ENCODE measurements at places on chromosomes 2 and 18. TPM values are rescaled to one million over a fixed set of nuclear protein-coding genes. Genes with fewer than 3 reads are reported as not detected.

- DNase-seq, result no peak
These were observed 141.6 kb downstream of the ZNF236 start for GRCh38 chr18:76963936-76964335.

- no peak for DNase-seq
These were observed 265.7 kb downstream of the NEDD4L start for GRCh38 chr18:58309610-58310239.

Gene SIX2
- total RNA-seq, result 0.16 TPM

- no peak for DNase-seq
These were observed 264.4 kb downstream of the TWIST2 start for GRCh38 chr2:239112127-239112774.

DNA sequence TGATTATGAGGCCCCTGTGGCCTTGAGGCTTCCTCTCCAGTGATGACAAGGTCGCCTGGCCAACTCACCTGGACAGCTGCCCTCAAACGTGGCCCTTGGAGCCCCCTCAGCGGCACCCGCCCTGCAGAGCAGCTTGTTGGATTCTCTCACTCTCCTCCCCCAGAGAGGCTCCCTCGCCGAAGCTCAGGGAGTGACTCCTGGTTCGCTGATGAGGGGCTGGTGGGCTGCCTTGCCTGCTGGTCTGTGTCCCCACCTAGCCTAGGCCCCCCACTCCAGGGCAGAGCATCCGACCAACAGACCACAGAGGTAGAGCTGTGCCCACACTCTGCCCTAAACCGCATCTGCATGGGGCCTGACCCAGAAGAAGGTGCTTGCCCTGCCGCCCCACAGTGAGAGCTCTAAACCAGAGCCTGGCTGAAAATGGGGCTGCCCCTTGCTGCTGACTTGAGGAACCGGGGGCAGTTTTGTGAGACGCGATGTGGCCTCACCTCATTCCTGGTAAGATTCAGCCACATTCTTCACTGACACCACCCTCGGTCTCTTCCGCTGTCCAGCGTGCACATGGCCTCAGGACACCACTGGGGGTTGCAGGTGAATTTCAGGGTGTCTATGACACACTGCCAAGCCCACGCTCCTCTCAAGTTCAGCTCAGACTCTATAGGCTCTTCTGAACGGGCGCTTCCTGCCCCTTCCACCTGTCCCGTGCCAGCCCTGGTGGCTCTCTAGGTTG, 131.6 kb downstream of the CABLES1 start:
- DNase-seq, result no peak

GRCh38 chr2:165054652-165055051, 99.3 kb upstream of the SLC38A11 start:
- no peak for DNase-seq

Gene MYOM1
- 2.3 TPM for total RNA-seq

DNA sequence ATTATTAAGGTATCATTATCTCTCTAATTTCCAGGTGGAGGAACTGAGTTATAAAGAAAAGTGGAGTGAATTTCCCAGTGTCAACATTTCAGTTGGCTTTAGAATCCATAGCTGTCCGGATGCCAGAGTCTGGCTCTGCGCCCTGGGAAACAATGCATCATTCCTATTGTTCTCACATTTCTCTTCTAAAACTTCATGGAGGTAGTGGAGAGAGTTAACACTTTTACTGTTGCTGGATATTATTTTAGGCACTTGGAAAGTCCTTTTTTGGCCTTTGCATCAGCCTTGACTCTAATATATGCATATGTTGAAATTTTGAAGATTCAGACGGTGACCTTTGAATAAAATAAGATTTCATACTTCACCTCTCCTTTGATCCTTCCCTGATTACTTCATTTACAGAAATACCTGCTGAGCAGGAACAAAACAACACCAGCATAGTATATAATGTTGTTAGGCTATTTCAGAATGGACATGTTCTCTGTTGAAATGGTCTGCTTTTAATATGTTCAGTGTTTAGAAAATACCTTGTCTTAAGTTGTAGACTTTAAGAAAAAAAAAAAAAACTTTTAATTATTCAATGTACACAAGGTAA, 148.8 kb downstream of the EPHA4 start:
- DNase-seq, result no peak

DNA sequence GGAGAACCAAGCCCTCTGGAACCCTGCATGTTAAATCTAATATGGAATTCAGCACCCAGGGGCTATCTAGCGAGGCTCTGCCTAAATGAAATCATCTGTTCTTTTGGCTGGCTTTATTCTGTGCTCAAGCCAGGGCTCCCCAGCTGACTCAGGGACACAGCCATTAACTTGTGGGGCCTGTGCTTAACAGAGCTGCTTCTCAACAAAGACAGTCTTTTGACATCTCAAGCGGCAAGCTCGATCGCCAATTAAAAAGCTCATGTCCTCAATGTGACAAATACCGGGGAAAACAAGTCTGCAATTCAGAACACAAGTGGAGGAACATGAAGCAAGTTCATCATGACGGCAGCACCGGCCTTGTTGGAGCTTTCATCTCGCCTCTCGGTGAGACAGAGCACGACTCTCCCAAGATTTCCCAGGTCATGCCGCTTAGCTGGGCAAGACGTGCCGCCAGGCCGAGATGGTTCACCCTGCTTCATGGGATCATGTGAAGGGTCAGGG, 64.9 kb downstream of the KLHL29 start:
- no peak for DNase-seq

GRCh38 chr2:150526006-150526405, 38.5 kb upstream of the RND3 start:
- DNase-seq, result no peak

GRCh38 chr2:57701391-57701791, 345.2 kb upstream of the VRK2 start:
- DNase-seq, result no peak

GRCh38 chr2:155145758-155146229, 447.3 kb downstream of the KCNJ3 start:
- no peak for DNase-seq

Gene GPAT2
- 1.6 TPM for total RNA-seq

DNA sequence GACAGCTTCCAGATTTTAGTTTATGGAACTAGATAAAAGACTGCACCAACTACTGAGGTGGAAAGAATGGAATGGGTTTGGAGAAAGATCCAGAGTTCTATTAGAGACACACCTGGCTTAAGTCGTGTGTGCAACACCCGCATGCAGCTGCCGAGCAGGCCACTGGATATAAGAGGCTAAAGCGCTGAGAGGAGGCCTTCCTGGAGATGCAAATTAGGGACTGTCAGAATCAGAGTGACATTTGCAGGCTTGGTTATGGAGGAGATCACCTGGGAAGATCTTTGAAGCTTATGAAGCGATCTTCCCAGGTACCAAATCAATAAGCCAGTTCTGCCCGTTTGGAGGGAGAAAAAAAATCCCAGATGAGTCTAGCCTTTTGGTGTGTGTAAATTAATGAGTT, 30.4 kb upstream of the KLHL29 start:
- no peak for DNase-seq
